ENCODE measurements at places on chromosomes 2 and 18.

DNA sequence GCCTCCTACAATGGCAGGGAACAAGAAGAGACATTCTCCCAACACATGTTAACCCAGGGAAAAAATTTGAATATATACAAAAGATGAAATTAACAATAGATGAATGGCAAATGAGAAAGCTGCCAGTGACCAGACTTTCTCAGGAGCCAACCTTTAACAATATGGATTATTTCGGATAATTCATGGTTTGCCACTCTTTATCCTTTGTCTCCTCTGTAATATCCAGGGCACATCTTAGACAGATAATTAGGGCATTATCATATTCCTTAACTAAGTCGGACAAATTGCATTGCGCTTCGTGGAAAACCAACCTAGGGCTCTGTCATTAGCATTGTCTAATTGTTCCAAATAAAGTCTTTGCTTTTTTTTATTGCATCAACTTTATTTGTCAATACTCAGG, 97.3 kb downstream of the CDCA7 start:
- DNase-seq: no peak

DNA sequence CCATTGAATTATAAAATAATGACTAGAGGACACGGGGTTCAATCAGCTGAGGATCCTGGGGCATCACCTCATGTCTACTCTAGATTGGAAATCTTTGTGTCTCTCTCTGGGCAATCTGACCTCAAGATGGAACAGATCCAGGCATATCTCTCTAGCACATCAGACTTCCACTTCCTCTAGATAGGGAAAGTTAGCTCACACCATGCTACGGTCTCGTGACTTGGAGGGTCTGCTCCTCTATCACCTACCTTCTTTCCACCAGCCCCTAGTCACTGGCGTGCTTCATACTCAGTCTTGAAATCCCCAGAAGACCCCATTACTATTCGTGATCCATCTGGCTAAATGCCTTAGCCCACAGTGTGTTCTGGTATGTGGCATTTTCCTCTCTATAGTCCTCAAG, 148.8 kb downstream of the ANKRD44 start:
- DNase-seq: no peak

GRCh38 chr2:3762771-3763447, 59.5 kb downstream of the DCDC2C start:
- DNase-seq: no peak

GRCh38 chr2:240499309-240500301, 58.2 kb downstream of the ANKMY1 start:
- DNase-seq: no peak

GRCh38 chr2:238763471-238763995, 84.4 kb upstream of the TWIST2 start:
- no peak for DNase-seq

- DNase-seq: peak; percentile 45
These were observed 382.6 kb upstream of the CDH2 start for GRCh38 chr18:28559511-28559910.

DNA sequence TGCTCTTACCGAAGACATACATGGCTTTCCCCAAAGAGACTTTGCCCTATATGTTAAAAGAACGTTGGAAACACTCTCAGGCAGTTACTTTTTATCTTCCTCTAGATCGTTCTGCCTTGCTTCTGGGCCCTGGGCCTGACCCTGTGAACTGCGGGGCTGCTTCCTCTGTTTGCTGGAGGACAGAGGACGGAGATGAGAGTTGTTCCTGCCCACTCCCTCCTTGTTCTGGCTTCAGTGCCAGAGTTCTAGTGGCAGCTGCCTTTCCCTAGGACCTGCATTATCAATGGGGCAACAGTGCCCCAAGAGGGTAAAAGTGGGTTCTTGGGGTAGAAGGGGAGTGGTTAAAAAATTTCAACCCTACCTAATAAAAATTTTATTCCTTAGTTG, 6.5 kb upstream of the FN1 start:
- no peak for DNase-seq

GRCh38 chr18:49368161-49368875, 92.1 kb downstream of the DYM start:
- no peak for DNase-seq

- DNase-seq: no peak
These were observed 14.2 kb downstream of the ESPNL start for GRCh38 chr2:238114331-238114841.

DNA sequence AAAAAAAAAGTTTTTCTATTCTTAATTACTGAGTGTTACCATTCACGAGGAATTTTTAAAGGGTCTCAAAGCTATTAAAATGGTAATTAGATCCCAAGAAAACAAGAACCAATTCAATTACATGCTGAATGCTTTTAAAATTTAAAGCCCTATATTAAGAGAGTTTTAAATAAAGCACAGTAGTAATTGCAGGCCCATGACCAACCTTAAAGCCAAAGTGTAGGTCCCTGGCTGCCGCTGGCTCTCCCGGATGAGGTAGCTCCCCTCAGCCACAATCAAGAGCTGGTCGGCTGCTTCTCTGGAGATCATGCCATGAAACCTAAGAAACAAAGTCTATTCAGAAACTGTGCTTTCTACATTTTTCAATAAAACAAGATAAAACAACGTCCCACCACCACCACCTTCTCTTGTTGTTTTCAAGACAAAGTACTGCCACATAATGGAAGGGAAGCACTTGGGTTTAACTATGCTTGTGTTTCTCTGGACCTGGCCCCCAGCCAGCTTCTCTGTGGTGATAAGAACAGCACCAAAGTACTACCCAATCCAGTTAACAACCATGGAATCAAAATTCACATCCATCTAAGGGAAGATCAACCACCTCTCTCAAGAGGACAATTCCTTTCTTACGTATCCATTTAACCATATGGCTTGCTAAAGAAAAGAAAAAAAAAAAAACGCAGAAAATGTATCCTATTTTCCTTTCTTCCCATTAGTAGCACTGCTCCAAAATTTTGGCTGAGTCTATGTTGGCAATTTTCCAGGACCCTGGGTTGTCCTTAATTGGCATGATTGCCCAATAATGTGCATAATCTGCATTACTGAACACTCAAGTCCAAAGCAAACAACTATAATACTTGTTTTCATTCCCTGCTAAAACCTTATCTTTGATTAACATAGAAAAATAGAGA, 90.1 kb downstream of the CHN1 start:
- DNase-seq: peak; percentile 61

- no peak for DNase-seq
These were observed 9.2 kb downstream of the LGALSL start for GRCh38 chr2:64462940-64463700.

GRCh38 chr2:213015387-213016165, 135.8 kb downstream of the IKZF2 start:
- no peak for DNase-seq

DNA sequence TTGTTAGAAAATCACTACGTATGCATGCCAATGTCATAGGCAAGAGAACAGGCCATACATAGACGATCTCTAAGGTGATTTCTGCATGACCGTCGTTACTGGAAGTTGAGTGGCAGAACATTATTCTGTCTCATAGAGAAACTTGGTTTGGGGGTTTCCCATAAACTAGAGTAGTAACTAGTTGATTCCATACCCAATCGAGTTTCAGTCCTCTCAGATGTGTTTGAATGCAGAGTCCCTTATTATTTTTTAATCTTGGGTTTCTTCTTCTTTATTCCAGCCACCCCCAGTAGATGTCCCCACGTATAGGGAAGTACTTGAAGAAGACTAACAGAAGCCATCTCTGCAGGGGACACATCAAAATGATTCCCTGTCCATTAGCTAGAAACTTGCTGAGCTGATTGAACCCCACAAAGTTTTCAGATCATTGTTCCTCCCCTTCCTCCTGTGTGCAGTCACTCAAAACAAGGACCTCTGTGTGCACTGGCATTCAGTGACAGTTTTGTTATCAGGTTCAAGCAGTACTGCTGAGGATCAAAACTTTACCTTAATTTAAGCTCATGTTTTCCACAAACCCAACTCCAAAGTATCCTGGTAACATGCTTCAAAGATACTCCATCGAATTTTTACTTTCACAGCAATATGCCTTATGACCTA, 68.4 kb upstream of the CDCA7 start:
- no peak for DNase-seq

DNA sequence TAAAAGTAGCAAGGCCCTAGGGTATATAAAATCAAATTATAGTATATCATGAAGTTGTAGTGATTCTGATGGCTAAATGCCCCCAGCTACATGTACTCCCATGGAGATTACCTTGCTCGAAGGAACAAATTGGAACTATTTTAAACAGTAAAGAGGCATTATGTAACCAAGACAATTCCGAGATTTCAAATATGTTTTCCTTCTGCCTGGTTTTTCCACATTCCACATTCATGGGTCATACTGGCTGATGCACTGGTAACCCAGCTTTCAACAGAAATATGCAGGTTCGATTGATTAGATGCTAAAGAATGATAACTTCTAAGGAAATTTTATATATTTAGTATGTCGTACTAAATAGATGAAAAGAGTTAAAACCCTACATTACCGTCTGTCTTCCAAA, 62.3 kb upstream of the MGAT4A start:
- DNase-seq: no peak

DNA sequence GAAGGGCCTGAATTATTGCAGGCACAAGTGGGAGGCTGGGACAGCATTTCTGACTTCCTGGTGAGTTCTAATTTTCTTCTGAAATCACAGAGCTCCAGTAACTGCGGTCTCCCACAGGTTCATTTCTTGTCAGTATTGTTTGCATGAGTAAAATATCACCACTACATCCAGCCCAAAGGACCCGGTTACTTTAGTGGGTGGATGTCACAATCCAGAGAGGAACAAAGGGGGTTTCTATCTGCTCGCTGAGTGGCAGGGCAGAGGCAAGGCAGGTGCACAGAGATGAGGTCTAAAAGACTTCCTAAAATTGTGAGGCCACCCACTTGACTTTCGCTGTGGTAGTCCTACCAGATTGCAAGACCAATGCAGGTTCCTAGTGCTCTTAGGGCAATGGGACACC, 800.4 kb upstream of the ID2 start:
- DNase-seq: no peak

DNA sequence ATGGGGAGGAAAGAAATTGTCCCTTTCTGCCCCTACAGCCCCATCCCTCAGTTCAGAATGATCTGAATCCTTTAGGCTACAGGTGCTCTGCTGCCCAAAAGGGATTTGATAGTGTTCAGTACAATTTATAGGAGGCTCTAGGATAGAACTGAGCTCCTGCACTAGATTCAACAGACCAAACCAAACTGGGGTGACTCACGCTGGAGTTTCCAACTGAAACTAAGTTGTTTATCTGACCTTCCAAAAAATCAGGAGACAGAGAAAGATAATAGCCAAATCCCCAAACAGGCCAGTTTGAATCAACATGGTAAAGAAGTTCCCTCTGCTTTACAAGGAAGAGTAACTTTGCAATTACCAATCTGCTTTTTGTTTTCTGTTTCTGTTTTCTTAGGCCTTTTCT, 72.7 kb upstream of the MBOAT2 start:
- DNase-seq: no peak

DNA sequence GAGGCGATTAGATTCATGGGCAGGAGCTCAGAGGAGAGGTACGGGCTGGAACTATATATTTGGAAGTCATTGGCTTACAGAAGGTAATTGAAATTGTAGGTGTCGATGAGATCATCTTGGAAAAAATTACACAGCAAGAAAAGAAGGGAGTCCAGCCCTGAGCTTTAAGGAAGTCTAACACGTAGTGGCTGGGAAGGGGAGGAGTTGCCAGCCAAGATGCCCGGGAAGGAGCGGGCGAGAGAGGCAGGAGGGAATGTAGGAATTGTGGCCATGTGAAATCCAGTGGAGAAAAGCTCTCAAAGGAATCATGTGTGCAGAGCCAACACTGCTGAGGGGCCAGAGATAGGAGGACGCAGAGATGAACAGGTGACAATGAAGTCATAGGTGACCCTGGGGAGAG, 25.6 kb upstream of the SCYGR1 start:
- no peak for DNase-seq

DNA sequence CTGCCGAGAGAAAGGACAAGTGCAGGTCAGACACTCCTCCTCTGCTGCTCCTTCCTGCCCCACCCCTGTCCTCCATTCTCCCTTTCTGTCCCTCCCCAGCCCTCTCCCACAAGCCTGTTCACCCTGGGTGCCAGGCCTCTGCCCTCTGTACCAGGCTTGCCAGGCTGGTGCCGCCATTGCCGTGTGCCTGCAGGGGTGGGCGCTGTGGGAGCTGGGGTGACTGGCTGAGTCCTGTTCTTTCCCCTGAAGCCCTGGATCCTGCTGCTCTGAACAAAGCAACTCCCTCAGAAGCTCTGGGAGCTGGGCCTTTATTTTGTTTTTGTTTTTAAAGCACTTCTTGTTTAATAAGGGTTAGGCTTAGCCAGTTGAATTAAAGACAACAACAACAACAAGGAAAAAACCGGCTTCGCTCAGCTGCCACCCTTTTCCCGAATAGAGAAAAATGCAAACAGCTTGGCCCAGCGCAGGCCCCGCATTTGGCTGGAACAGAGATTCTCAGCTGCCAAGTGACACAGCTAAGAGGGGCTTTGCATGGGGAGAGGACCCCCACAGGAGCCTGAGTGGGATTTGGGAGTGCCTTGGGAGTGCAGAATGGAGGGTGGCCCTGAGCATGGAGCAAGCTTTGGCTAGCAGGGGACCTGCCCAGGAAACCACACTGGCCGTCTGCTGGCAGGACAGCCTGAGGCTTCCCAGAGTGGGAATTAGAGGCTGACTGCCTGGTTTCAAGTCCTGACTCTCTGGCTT, 9.1 kb downstream of the PCARE start:
- no peak for DNase-seq

GRCh38 chr18:56907771-56908170, 239.1 kb upstream of the BOD1L2 start:
- no peak for DNase-seq

DNA sequence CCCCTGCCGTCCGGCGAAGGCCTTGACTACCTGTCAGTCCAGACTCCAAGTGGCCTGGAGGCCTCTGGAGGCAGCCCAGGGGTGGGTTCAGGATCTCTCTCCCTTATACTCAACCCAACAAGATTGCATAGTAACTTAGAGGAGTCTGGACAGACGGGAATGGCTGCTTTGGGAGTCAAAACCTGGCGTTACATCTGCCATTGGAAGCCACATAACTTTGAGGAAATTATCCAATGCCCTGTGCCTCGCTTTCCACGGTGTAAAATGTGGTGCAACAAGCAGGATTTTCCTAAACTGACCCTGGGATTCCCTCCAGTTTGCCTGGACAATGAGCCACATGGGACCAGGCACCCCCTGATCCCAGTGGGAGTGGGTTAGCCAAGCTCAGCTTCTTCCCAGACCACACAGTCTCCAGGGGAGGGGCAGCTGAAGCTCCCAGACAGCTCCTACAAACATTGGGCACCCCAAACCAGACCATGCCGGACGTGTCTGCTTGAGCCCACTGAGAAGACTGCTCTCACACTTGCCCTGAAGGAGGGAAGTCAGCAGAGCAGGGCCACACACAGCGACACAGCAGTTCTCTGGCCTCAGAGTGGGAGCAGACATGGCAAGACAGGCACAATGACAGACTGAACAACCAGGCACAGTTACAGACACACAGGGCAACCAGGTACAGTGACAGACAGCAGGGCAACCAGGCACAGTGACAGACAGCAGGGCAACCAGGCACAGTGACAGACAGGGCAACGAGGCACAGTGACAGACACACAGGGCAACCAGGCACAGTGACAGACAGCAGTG, 65.6 kb upstream of the RAB6C start:
- DNase-seq: no peak

GRCh38 chr2:15471606-15472005, 89.5 kb downstream of the NBAS start:
- no peak for DNase-seq

- DNase-seq: no peak
These were observed 190.8 kb downstream of the RTP5 start for GRCh38 chr2:242060212-242060835.

- DNase-seq: peak; percentile 48
These were observed 114.4 kb upstream of the CHRNA1 start for GRCh38 chr2:174878537-174879147.

- no peak for DNase-seq
These were observed 162.0 kb upstream of the RMP24 start for GRCh38 chr18:35810520-35810919.

Data from COR-L47 (cell line).